NCI-H524 (cell line): ENCODE measurements at places on chromosomes 12 and 14.

DNA sequence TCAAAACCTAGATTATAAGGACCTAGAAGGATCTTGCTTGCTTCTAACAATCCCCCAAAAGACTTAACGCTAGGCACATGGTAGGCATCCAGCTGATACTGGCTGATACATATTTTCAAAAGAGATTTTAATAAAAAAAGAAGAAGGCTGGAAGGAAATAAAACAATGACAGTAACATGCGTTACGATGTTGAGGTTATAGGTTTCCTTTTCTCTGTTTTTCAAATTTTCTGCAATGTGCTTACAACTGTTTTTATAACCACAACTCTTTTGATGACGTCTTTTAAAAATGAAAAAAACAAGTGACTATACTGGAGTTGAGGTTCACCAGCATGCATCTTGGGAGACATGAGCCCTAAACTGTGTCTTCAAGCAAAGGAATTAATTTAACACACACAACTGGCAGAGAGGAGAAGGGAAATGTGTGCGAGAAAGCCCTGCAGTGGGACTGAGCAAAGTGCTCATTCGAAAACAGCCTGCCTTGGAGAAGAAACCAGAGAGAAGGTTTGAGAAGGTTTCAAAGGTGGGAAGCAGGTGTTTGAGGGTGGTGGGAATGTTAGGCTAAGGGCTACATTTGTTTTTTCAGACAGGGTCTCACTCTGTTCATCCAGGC, 80.4 kb downstream of the DUSP16 start:
- no peak for DNase-seq

DNA sequence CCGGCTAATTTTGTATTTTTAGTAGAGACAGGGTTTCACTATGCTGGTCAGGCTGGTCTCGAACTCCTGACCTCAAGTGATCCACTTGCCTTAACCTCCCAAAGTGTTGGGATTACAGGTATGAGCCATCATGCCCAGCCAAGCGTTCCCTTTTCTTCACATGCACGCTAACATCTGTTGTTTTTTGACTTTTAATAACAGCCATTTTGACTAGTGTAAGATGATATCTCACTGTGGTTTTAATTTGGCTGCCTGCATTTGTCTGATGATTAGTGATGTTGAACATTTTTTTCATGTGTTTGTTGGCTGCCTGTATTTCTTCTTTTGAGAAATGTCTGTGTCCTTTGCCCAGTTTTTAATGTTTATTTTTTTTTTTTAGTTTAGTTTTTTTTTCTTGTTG, 10.2 kb upstream of the YARS2 start:
- peak; percentile 72 for DNase-seq

DNA sequence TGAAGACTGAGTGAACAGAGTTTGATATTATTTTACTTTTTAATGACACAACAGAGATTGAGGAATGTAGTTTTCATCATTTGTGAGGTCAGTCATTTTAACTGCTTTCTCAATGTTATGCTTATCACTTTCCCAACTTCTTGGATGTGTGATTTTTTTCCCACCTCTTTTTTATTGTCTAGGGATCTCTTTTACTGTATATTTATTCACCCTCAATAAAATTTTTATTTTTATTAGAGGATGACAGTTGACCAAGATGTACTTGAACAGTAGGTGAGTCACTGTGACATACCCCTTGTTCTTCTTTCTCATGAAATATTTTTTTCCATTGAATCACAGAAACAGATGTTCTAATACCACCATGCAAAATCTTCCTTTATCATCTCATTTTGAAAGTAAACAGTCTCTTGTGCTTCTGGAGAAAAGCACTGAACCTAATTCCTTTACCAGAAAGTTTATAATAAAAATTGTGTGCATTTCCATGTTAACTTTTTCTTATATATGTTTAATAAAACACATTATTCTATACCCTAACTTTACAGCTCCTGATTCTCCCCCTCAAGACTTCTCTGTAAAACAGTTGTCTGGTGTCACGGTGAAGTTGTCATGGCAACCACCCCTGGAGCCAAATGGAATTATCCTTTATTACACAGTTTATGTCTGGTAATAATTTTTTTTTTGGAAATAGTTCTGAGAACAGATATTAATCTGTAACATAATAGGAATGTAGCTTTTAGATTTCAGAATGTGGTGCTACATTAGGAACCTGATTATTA, 65.9 kb downstream of the PTPRQ start:
- DNase-seq, result peak; percentile 21

- DNase-seq, result no peak
Measured at GRCh38 chr14:81172881-81173280, 47.9 kb downstream of the GTF2A1 start.

- DNase-seq, result no peak
Measured at GRCh38 chr12:109793826-109794501, 39.2 kb downstream of the TRPV4 start.

DNA sequence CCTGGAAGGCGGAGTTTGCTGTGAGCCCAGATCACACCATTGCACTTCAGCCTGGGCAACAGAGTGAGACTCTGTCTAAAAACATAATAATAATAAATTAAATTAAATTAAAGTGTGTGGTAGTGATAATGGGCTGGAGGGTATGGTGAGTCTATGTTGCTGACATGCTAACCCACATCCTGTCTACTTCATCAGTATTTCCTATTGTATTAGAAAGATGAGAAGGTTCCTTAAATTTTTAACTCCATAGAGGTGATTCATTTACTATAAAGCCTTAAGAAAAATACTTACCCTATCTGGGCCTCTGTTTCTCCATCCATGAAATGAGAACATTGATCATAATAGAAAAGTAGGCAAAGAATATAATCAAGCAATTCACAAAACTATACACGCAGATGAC, 280.5 kb downstream of the FBXL14 start:
- DNase-seq, result no peak

DNA sequence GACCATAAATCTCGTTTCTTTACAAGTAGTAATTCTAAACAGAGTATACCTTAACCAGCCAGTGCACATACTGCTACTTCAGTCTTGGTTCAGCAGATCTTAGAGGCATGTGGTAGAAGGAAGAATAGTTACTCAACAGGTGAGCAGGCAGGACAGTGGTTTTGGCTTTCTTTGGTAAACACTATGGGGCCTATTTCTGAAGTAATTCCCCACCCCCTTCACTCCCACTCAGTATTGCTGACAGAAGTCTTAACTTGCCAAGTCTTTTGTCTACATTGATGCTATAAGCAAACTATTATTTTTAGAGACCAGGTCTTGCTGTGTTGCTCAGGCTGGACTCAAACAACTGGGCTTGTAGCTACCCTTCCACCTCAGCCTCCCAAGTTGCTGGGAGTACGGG, 68.5 kb downstream of the FBXO34 start:
- peak; percentile 59 for DNase-seq

- DNase-seq, result peak; percentile 47
Measured at GRCh38 chr14:74563233-74563585, 48.8 kb downstream of the LTBP2 start.

GRCh38 chr12:7122811-7123769, 5.6 kb downstream of the RBP5 start:
- no peak for DNase-seq

GRCh38 chr12:132428936-132429601, 60.9 kb upstream of the FBRSL1 start:
- peak; percentile 60 for DNase-seq

DNA sequence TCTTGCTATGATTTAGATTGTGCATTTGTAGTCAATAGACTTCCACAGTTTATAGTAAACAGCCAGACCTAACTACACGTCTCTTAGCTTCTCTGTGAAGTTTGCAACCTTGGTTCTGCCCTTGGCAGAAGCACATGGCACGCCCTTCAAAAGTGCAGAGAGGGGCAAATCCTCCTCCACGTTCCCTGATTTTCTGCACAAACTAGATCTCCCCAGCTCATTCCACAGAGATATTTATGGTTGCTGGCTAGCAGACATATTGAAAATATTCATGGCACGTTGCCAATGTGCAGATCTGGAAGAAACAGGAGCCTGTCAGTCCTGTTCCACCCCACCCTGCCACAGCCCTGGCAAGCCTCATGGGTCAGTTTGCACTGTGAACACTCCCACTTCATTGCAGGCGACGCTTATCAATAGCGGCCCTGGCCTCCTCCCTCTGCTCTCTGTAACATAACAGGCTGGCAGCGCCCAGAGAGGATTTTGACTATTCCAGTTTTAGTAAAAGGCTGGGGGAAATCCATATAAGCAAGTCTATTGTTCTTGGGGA, 6.5 kb upstream of the LGALS3 start:
- DNase-seq, result no peak

DNA sequence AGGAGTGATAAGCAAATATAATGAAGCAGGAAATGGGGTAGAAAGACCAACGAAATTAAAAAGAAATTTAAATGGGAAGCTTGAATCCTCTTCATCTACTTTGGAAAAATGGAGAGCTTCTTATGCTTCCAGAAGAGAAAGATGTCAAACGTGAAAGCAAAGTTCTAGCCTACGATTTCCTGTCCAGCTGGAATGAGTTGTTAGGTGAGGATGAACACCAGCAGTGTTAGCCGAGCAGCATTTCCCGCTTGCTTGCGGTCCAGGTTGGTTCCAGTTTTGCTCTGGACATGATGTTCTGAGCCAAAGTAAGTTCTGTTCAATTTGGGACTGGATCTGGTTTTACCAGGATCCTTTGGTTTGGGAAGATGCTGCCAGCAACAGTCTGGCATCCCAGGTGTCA, 78.9 kb downstream of the DACT1 start:
- DNase-seq, result no peak

GRCh38 chr14:79836577-79836976, 374.7 kb downstream of the DIO2 start:
- DNase-seq, result no peak

GRCh38 chr14:75802486-75802885, 141.4 kb downstream of the TTLL5 start:
- DNase-seq, result no peak

GRCh38 chr12:120925740-120926563, 21.8 kb upstream of the SPPL3 start:
- DNase-seq, result no peak

- DNase-seq, result no peak
Measured at GRCh38 chr12:6318440-6318879, 8.0 kb downstream of the PLEKHG6 start.

- no peak for DNase-seq
Measured at GRCh38 chr12:32952681-32953080, 56.1 kb upstream of the PKP2 start.

DNA sequence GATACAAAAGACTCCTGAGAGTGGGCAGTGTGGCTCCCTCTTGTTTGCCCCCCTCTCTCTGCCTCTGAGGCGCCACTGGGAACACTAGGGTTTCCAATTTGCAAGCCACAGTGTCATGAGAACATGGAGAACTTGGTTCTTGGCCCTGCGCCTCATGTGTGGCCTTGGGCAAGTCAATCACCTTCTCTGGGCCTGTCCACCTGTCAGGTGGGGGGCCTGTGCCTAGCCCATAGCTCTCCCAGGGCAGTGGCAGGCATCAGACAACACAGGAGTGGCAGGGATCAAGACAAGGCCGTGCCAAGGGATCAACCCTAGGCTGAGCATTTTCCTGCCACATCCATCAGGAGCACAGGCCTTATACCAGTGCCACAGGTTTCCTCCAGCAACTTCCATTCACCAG, 185.3 kb downstream of the CALM1 start:
- DNase-seq, result no peak
